ENCODE measurements at places on chromosomes 1 and 21.

DNA sequence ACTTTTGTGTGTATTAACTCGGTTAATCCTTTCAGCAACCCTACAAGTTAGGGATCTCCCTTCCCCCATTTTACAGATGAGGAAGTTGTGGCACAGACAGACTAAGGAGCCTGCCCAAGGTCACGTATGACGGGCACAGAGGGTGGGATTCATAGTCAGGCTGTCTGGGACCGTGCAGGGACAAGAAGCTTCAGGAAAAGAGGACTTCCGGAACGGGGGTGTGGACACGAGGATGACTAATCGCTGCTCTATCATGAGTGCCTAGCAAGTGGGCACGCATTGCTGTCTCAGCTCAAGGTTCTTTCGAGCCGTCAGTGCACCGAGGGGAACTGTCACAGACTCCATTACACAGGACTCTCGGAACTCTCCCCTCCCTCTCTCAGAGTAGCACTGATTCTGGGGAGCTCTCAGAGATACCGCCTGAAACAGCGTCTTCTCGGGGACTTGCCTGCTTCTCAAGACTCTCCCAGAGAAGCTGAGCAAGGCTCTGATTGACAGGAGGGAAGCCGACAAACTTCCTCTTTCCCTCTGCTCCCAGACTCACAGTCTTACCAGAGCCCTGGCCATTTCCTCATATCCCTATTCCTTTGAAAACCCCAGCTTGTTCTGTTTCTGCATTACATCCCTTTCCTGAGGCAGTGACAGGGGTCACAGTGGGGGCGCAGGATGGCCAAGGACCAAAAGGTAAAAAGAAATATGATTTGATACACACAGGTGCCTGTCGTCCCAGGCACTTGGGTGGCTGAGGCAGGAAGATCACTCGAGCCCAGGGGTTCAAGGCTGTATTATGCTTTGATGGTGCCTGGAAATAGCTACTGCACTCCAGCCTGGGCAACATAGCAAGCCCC is 14.4 kb downstream of the FHAD1 start:
- DNase-seq, result no peak

DNA sequence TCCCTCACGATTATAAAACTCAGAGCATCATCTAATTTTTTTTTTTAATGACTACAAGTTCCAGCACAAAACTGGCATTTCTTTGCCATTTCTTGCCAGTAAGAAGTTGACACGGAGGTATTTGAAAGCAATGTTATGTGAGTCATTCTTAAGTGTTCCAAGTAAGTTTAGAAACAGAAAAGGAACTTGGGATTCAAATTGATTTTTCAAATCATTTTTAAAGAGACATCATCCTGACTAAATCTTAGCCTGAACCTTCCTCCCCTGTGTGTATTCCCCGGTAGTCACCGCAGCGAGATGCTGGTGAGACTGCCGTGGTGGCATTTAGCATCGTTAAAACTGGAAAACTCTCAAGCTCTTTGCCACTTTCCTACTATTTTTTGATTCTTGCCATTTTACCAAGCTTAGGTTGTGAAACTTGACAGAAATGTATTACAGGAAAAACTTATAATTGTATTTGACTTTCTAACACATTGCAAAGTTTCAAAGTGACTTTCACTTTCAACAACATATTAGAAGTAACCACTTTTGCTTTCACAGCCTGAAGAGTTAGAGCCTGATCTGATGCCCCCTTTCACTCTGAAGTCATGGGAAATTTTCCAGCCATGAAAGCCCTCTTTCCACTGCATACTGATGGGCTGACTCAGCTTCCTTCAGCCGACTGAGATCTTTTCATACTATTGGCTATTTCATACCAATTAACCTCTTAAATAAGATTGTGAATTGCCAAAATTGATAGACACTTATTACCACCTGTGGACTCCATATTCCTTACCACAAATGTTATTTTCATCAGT is 61.4 kb downstream of the OLFML2B start:
- DNase-seq, result no peak

DNA sequence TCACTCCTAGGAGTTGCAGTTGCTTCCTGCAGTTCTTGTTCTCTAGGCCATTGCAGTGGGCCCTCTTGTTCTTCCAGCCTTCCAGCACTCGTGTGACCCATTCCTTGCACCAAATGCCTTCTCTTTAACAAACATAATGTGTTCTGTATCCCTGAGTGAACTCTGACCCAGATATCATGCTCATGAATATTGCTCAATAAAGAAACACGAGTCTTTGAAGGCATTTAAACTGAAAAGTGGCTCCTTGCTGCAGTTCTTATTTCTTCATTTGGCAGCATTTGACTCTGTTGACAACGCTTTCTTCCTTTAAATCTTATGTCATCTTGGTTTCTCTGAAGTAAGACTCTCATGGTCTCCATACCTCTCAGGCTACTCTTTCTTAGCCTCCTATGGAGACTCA is 100.7 kb upstream of the PDE4B start:
- DNase-seq, result no peak

- DNase-seq, result no peak
Observed at GRCh38 chr1:223244366-223245103, 101.5 kb upstream of the TLR5 start.

DNA sequence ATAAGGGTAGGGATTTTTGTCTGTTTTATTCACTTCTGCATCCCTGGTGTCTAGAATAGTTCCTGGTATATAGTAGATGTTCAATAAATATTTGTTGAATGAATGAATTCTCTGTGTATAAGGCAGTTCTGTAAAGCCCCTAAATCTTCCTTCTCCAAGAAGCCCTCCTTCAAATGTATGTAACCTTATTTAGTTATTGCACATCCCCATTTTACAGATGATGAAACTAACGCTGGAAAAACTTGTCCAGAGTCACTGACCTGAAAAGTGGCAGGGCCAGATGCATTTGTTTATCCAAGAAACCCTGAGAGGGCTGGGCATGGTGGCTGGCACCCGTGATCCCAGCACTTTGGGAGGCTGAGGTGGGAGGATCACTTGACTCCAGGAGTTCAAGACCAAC is 4.3 kb upstream of the LMNA start:
- DNase-seq, result no peak

- no peak for DNase-seq
Observed at GRCh38 chr1:78520843-78521242, 30.1 kb downstream of the PTGFR start.

DNA sequence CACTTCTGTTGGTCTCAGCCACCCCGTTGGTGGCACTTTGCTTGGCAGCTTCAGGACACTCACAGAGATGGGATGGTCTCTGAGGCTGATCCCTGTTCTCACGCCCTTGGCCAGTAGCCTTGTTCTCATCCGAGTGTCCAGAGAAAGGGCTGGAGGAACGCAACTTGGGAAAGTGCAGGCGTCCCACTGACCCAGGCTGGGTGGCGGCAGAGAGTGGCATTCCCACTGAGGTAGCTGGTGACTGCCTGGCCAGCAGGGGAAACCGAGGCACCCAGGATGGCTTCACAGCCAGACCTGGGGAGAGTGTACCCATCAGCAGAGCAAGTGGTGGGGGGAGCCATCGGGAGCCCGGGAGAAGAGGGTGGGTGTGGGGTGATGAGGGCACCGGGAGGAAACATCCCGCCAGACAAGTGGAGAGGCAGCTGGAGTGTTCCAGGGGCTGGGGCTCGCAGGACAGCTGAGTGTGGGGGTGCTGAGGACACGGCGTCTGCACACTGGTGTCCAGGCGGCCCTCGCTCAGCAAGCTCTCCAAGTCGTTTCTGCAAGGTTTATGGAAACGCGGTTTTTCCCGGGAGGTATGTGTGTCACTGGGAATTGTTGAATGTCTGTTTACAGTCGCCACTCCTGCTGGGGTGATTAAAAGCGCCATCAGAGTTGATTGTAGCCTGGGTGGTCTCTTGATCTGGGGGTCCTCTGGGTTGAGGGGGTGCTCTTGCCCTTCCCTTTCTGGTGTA is 97.8 kb downstream of the SIK1 start:
- DNase-seq, result no peak

Measured in naive thymus-derived CD8-positive, alpha-beta T cell (primary cell).